WTC11 (cell line): ENCODE measurements at places on chromosomes 3 and 15. TPM values are rescaled to one million over a fixed set of nuclear protein-coding genes. Genes with fewer than 3 reads are reported as not detected.
A peak's percentile ranks its signal among the peaks of the same experiment; 100 is the strongest.

GRCh38 chr3:104536715-104537114, 830.0 kb upstream of the ALCAM start:
- H3K27ac ChIP-seq, result no peak overlapping the region
- H3K36me3 ChIP-seq, result peaks cover 4% of the 10 kb centered on the region
- H3K4me3 ChIP-seq, result no peak overlapping the region
- H3K4me1 ChIP-seq, result no peaks in the 10 kb centered on the region
- no peaks in the 10 kb centered on the region for H3K27me3 ChIP-seq

GRCh38 chr3:177758126-177758525, 560.8 kb upstream of the TBL1XR1 start:
- no peak overlapping the region for H3K4me3 ChIP-seq
- H3K27ac ChIP-seq, result no peak overlapping the region
- no peaks in the 10 kb centered on the region; the same call in 1 of the 2 replicates for H3K27me3 ChIP-seq

DNA sequence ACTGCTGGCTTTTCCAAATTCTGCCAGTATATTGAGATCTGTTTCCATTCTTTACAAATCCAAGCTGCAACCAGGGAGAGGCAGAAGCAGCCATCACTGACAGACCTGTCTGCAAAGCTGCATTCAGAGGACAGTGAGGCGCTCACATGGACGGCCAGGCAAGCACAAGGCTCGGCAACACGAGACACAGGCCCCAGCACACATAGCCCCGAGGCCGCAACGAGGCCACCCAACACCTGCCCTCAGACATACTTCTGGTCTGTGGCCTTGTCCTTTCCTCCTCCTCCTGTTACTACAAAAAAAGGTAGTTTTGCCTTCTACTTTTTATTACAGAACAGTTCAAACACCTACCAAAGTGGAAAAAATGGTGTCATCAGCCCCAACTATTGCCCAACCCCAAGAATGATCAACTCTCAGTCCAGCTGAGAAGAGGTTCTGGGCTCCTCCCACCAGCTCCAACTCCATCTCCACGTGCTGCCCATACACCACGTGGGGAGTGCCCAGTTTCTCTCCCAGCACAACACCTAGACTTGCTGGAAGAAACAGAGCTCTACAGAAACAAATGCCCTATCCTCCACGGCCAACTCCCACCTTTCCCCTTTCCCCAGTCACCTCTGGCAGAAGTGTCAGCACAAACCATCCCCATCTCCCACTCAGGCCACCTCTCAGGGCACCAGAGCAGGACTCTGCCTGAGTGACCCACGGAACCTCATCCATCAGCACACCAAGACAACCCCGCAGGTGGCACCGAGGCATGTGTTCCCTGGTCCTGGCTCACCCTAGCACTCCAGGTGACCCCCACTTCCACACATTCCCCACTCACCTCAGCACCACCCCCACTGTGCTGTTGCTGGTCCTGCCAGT, 7.4 kb downstream of the ZXDC start:
- peaks cover 69% of the 10 kb centered on the region for H3K36me3 ChIP-seq
- H3K4me3 ChIP-seq, result no peak overlapping the region
- H3K4me1 ChIP-seq, result peaks cover 12% of the 10 kb centered on the region
- H3K27me3 ChIP-seq, result no peaks in the 10 kb centered on the region
- peak overlapping the region; percentile 71; the same call in 1 of the 2 replicates for H3K27ac ChIP-seq

The CAND2 gene
- 13.7 to 15.4 TPM (median 14.3 TPM) in 3 replicates for total RNA-seq

- H3K4me1 ChIP-seq, result peaks cover 33% of the 10 kb centered on the region
- peaks cover 58% of the 10 kb centered on the region for H3K27me3 ChIP-seq
- no peak overlapping the region for H3K27ac ChIP-seq
- H3K36me3 ChIP-seq, result no peaks in the 10 kb centered on the region
- no peak for DNase-seq
- no peak overlapping the region for H3K4me3 ChIP-seq
Measured at GRCh38 chr3:13472286-13472685, 7.8 kb upstream of the HDAC11 start.

GRCh38 chr3:140536926-140537726, 140.7 kb upstream of the TRIM42 start:
- peaks cover 8% of the 10 kb centered on the region; the same call in 1 of the 2 replicates for H3K4me1 ChIP-seq
- no peak overlapping the region for H3K27ac ChIP-seq
- DNase-seq, result no peak
- no peak overlapping the region for H3K4me3 ChIP-seq
- H3K27me3 ChIP-seq, result peaks cover 4% of the 10 kb centered on the region; the same call in 1 of the 2 replicates

GRCh38 chr3:197713477-197713822, 23.3 kb downstream of the RUBCN start:
- no peaks in the 10 kb centered on the region for H3K27me3 ChIP-seq
- DNase-seq, result no peak
- peaks cover 5% of the 10 kb centered on the region for H3K4me1 ChIP-seq
- peaks cover 22% of the 10 kb centered on the region for H3K36me3 ChIP-seq

The CMTM7 gene
- 19.9 to 24.0 TPM (median 23.4 TPM) in 3 replicates for total RNA-seq

DNA sequence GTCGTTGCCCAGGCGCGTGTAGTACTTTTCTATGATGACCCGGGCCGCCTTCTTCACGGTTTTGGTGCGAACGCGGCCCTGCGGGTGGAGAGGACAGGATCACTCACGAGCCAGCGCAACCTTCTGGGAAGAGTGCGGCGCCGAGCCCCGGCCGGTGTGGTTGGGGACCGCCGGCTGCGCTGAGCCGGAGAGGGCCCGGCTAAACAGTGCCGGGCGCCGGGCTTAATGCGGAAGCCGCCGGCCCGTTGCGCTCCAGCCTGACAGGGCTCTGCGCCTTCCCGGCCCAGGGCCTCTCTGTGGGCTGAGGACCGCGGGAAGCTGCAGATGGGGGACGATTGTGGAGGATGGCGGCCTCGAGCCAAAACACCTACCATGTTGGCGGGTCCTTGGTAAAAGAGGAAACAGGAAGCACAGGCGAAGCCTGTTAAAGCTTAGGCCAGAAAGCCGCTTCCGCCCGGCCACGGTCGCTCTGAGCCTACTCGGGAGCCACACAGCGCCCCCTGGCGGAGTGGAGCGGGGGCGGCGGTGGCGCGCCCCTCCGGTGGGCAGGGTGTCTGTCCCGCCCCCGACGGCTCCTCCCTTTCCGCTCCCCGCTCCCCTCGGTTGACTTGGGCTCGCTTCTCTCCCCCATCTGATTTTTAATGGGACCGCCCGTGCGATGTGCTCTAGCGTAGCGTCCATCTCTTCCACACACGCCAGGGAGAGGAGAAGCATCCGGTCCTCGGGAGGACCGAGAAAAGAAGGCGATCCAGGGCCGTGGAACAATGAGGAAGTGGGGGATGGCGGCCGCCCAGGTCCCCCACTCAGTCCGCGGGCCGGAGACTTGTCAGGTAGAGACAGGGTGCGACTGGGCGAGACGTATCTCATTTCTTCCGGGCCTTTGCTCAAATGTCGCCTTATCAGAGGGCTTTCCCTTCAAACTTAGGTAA, at the start of gene RPS17:
Gene RPS17 (minus strand): TSS at position 403 of the 929 bp plus-strand sequence. CDS start 29 bp downstream, at position 374.
- DNase-seq, result peak; percentile 96
- H3K27ac ChIP-seq, result peak within 1 kb of the TSS; percentile 98
- peaks cover 43% of the 10 kb centered on the region for H3K4me1 ChIP-seq
- peaks cover 47% of the 10 kb centered on the region for H3K36me3 ChIP-seq
- H3K27me3 ChIP-seq, result 0 out of 2 replicates have a peak, but pooled peaks cover 4% of the 10 kb centered on the region

GRCh38 chr3:23161896-23162570, 41.1 kb upstream of the UBE2E2 start:
- no peak for DNase-seq
- H3K36me3 ChIP-seq, result no peaks in the 10 kb centered on the region
- H3K27ac ChIP-seq, result no peak overlapping the region
- peaks cover 3% of the 10 kb centered on the region; the same call in 1 of the 2 replicates for H3K4me1 ChIP-seq

DNA sequence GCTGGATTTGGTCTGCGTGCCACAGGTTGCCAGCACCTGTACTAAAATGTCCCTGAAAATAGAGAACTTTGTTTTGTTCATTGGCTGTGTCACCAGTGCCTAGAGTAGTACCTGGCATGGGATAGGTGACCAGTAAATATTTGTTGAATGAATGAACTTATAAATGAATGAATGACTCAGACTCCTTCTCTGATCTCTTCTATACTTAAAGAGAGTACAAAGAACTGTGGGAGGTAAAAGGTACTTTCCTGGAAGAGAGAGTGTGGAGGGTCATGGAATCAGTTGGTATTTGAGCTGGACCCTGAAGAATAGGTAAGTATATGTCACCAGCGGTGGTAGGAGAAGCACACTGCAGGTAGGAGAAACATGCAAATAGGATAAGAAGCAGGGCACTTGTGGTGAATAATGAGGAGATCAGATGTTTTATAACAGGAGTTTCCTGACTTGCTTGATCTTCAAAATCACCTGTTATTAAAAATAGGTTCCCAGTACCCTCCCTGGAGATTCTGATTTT, 149.4 kb downstream of the LPP start:
- peak overlapping the region; percentile 38 for H3K27ac ChIP-seq
- H3K27me3 ChIP-seq, result no peaks in the 10 kb centered on the region
- H3K4me1 ChIP-seq, result peaks cover 59% of the 10 kb centered on the region
- DNase-seq, result no peak
- H3K4me3 ChIP-seq, result no peak overlapping the region

DNA sequence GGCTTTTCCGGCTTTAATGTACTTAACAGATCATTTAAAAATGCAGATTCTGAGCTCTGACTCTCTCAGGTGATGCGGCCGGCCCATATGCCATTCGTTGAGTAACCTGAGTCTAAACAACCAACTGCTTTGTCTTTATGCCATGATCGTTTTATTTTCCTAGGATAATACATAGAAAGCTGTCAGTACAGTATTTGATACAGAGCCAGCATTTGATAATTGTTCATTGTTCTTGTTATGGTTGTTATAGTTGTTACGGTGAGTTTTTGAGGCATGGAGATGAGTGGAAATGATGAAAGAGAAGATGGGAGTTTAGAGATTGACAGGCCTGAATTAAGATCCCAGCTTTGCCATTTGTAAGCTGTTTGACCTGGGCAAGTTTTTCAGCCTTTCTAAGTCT, 40.0 kb downstream of the TMEM45A start:
- no peaks in the 10 kb centered on the region for H3K36me3 ChIP-seq
- 0 out of 2 replicates have a peak, but pooled peaks cover 3% of the 10 kb centered on the region for H3K4me1 ChIP-seq
- H3K27ac ChIP-seq, result no peak overlapping the region
- no peak for DNase-seq
- H3K27me3 ChIP-seq, result no peaks in the 10 kb centered on the region

The RBSN gene
- 20.7 to 24.2 TPM (median 21.5 TPM) in 3 replicates for total RNA-seq

DNA sequence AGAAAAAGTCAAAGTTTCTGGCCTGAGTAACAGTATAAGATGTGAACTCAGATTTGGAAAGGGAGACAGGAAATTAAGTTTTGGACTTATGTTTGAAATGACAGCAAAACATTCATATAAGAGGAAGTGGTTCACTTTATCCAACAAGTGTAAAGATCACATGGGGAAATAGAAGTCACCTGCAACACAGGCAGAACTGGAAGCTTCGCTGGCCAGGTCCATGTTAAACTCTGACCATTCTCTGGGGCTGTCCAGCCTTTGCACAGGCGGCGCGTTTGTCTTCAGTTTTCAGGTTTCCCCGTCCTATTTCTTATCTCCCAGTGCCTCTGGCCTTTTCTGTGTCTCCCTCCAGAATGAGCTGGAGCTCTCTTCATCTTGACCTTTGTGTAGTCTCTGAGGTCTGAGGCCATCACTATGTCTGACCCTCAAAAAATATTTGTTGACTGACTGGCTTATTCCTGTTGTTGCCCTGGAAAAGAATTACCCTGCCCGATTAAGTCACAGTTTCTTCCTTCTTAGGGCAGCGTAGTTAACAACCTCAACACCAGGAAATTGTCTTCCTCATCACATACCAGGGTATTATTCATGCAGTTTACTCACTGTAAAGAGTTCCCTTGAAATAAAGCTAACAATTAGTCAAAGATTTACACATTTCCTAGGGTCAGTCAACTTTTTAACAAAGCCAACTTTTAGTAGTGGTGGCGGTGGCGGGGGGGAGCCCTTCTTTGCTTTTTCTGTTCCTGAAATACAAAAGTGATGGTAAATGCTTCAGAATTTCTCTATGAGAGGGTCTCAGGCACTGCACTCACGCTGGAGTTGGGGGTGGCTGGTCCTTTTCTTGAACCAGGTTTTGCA, 959 bp upstream of the RASA2 start:
- peaks cover 40% of the 10 kb centered on the region for H3K4me1 ChIP-seq
- no peak for DNase-seq
- H3K4me3 ChIP-seq, result peak overlapping the region; percentile 77
- peaks cover 8% of the 10 kb centered on the region; the same call in 1 of the 2 replicates for H3K27me3 ChIP-seq

The RHCG gene
- total RNA-seq, result 0.23 to 0.37 TPM (median 0.31 TPM) in 3 replicates

The IGF2BP2 gene
- total RNA-seq, result 133 to 157 TPM (median 150 TPM) in 3 replicates

GRCh38 chr15:59166166-59166565, 40.5 kb upstream of the LDHAL6B start:
- DNase-seq, result no peak
- H3K36me3 ChIP-seq, result peaks cover 20% of the 10 kb centered on the region
- H3K27me3 ChIP-seq, result no peaks in the 10 kb centered on the region
- no peak overlapping the region for H3K4me3 ChIP-seq
- H3K27ac ChIP-seq, result peak overlapping the region; percentile 63
- H3K4me1 ChIP-seq, result peaks cover 22% of the 10 kb centered on the region

DNA sequence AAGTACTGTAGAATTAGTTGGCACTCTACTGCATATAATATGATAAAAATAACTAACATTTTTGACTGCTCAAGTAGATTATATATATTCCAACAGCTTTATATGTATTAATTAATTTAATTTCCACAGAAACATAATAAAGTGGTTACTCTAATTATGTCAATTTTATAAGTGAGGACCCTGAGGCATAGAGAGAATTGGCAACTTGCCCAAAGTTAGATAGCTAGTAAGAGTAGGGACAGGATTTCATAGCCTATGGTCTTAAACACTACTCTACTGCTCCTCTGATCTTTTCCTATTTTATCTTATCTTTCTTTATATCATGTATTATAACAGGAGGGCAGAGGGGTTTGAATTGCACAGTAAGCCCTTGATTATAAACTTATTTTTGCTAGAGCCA, 418.7 kb upstream of the SGO1 start:
- H3K4me1 ChIP-seq, result 0 out of 2 replicates have a peak, but pooled peaks cover 4% of the 10 kb centered on the region
- peaks cover 13% of the 10 kb centered on the region for H3K36me3 ChIP-seq

The FRMD5 gene
- total RNA-seq, result 10.5 to 14.1 TPM (median 10.5 TPM) in 3 replicates

DNA sequence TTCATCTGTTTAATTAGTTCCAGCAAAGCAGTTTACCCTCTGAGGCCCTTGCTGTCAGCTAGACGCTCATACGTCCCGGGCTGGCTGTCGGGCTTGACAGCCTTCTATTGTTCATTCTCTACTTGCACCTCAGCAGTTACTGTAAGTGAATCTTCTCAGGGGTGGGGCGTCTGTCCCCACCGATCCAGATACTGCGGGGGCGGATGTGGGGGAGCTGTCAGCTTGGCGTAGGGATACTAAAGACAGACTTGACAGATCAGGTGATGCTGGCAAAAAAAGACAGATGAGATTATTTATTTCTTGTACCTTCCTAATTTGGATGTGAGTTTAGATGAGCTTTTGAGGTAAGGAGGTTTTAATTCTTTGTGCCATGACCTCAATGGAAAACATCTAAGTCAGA, 315.3 kb downstream of the NR2F2 start:
- H3K4me3 ChIP-seq, result no peak overlapping the region
- peaks cover 3% of the 10 kb centered on the region; the same call in 1 of the 2 replicates for H3K36me3 ChIP-seq
- no peak overlapping the region for H3K27ac ChIP-seq
- DNase-seq, result no peak
- no peaks in the 10 kb centered on the region for H3K27me3 ChIP-seq

The ALPK3 gene
- total RNA-seq, result 16.5 to 23.0 TPM (median 20.9 TPM) in 3 replicates

The C2CD4A gene
- 0.32 to 0.42 TPM (median 0.41 TPM) in 3 replicates for total RNA-seq

DNA sequence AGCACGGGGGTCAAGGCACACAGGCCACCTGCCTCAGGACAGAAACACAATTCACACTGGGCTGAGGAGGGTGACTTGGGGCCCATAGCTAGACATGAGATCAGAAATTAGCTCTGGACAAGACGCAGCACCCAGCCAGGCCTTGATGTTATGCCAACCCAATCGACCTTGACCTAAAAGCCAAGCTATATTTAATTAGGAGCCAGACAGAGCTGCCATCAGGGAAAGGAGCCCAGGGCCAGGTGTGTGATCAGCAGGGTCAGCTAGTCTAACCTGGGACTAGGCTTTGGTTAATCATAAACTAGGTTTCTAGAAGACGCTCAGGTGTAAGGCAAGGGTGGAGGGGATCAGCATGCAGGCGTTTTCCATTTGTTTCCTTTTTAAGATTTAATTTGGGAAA, 23.9 kb upstream of the SLC25A36 start:
- H3K27me3 ChIP-seq, result peaks cover 47% of the 10 kb centered on the region
- no peak for DNase-seq
- no peak overlapping the region for H3K4me3 ChIP-seq
- H3K27ac ChIP-seq, result no peak overlapping the region
